Activated T-helper 9 cell treated with anti-CD3 and anti-CD28 coated beads, Interleukin-2, amount 50 U/mL, for 16 hours (primary cell): ENCODE measurements at places on chromosomes 16 and 17.
A peak's percentile ranks its signal among the peaks of the same experiment; 100 is the strongest.

DNA sequence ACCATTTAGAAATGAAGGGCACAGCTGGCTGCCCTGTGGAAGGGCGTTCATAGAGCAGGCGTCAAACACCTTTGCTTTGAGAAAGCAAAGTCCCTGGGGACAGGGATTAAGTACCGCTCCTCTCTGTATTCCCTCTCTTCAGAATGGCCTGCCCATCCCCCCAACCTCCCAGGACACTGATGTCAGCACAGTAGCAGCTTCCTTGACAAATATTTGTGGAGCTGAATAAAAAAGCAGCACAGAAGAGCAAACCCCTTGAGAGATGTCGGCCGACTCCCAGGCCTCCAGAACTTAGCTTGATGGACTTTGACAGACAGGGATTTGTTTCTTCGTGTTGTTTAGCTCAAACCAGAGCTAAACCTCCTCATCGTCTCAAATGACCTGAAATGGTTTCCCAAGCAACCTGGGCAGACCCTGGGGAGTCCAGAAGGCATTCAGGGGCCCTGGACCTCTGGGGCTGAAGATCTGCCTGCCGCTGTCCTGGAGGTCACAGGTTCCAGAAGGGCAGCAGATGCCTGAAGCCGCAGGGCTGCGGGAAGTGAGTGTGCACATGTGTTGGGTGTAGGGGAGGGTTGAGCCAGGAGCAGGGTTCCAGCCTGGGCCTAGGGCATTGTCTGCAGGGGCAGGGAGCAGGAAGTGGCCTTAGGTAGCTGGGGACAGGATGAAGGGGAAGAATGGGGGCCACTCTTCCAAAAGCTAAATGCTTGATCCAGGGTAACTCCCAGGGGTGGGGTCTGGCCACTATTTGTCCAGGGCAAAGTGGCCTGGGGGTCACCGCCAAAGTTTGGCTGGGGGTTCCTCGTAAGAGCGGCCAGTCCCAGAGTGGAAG, 42.3 kb upstream of the NKD1 start:
- DNase-seq, result no peak

DNA sequence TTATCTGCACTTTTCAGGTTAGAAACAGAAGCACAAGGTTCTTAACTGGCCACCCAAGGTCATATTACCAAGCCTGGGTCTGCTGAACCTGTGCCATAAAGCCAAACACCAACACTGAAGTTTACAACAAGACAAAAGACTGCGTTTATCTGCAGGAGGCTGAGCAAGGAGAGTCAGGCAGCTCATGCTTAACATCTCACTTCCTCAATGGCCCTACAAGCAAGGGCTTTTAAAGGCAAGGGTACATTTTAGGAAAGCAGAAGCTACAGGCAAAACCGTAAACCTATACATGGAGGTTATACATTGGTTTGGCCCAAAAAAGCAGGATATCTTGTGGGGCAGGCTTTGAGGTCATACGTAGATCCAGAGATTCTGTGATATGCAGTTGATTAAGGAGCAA, 91.2 kb downstream of the GNAO1 start:
- DNase-seq, result no peak

DNA sequence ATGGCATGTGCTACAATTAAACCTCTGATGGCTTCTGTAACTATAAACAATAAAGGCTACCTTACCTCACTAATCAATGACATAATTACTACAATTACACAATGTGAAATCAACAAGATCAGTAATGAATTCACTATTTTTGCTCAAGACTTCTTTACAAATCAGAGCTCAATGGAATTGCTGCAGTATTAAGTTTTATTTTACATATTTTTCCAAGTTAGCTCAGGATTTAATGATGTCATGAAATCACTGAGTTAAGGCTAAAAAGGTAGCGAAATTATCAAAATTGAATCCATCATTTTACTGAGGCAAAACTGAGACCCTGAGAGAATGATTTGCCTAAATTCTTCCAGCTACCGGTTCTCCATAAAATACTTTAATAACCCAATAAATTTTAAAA, 21.8 kb downstream of the ABCA5 start:
- no peak for DNase-seq

DNA sequence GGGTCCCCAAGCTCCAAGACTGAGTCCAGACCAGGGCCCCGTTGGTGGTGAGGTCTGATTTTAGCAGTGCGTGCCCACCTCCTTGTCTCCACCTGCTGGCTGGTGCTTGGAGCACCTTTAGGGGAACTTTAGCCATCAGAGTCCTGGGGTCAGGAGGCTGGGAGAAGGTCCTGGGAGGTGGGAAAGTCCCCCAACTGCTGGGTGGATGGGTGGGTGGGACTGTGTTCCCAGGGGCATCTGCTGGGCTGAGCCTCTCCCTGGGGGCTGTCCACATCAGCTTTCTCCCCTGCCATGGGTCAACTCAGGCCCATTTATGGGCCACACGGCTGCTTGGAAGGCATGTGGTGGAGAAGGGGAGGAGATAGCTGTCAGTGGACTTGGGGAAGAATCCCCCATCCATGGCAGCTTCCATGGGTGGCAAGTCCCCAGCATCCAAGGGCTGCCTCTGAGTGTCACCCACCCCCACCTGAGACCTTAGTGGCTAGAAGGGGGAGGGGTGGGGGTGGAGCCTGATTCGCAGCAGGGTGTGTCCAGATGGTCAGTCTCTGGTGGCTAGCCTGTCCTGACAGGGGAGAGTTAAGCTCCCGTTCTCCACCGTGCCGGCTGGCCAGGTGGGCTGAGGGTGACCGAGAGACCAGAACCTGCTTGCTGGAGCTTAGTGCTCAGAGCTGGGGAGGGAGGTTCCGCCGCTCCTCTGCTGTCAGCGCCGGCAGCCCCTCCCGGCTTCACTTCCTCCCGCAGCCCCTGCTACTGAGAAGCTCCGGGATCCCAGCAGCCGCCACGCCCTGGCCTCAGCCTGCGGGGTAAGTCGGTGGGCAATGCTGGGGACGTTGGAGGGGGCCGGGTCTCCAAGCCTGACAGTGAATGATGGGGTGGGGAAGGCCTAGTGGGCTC, at the start of gene TRPV2:
TSS of gene TRPV2 (plus strand) at position 541 of the 894 bp plus-strand sequence. CDS start 2,098 bp downstream, outside the sequence.
- no peak for DNase-seq

GRCh38 chr17:83036193-83036592, 43.2 kb upstream of the METRNL start:
- no peak for DNase-seq

DNA sequence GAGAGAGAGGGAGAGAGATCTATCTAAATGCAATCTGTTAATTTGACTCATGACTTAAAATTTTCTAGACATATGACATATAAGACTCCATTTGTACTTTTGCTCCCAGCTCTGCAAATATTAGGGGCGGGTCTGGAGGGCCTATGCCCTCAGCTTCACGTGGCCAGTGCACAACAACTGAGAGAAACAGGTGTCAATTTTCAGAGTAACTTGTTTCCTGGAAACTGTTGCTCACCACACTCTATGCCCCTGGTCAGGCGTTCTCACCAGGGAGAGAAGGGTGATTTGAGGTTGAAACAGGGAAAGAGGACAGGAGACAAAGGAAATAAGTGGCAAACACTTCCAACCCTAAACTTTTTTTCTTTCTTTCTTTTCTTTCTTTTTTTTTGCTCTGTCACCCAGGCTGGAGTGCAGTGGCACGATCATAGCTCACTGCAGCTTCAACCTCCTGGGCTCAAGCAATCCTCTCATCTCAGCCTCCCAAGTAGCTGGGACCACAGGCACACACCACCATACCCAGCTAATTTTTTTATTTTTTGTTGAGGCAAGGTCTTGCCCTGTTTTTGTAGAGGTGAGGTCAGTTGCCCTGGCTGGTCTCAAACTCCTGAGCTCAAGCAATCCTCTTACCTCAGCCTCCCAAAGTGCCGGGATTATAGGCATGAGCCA, 270.0 kb downstream of the SLC39A11 start:
- no peak for DNase-seq

DNA sequence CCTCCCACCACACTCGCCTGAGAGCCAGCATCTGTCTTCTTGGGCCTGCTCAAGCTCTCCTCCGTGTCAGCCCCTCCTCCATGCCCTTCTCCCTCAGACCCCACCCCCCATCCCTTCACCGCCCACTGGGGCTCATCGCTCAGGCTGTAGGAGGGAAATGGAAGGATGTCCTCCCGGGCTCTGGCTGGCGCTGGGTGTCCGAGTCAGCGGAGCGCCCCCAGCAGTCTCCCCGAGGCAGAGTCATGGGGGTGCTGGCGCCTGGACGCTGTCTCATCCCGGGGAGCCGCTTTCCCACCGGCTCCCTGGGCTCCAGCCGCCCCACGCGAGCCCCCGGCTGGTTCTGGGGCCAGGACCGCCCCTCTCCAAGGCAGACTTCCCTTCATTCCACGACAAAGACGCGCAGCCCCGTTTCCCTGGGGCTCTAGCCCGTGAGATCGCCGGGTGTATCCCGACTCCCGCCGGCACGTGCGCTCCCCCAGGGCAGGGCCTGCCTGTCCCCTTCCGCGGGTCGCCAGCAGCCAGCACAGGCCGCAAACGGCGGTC, 428 bp upstream of the ANTKMT start:
- DNase-seq, result no peak

DNA sequence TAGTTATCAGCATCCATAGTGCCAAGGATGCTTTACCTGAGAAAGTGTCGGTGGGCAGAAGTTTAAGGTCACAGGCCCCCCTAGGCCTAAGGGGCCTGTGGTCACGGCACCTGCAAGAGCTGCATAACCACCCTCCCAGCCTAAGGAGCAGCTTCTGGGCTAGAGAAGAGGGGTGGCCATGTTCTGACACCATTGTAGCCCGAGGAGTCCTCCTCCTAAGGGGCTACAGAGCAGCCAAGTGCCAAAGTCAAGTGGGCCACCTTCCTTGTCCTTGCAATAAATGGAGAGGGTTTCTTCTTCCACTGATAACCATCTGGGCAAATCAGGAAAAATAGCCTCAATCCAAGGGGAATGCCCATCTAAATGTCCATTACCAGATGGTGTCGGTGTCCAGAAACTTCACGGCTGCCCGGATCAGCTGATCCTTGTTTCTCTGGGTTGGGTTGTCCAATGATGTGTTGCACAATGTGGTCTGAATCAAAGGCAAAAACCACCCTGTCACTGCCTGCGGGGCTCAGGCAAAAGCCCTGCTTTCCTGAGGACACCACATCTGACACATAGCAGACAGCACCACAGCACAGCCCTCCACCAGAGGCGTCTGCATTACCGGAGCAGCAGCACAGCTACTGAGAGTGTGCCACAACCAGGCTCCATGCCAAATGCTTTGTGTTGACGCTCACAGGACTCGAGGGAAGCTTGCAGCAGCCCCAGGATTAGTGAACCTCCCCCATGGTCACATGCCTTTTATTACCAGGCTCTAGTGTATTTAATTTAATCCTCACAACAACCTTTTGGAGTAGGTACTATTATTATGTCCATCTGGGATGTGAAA, 12.8 kb downstream of the ATPAF2 start:
- DNase-seq, result no peak

- peak; percentile 64 for DNase-seq
These were observed at the start of gene COG1 for GRCh38 chr17:73192894-73193701. COG1 (plus strand) TSS chr17:73193055; CDS start chr17:73193070, 15 bp downstream.

- no peak for DNase-seq
These were observed 20.1 kb upstream of the CLEC19A start for GRCh38 chr16:19265380-19265930.

- peak; percentile 25 for DNase-seq
These were observed 2.4 kb upstream of the PERCC1 start for GRCh38 chr16:1428511-1428910.

- DNase-seq, result no peak
These were observed 491 bp downstream of the SLC25A19 start for GRCh38 chr17:75288770-75289114.

DNA sequence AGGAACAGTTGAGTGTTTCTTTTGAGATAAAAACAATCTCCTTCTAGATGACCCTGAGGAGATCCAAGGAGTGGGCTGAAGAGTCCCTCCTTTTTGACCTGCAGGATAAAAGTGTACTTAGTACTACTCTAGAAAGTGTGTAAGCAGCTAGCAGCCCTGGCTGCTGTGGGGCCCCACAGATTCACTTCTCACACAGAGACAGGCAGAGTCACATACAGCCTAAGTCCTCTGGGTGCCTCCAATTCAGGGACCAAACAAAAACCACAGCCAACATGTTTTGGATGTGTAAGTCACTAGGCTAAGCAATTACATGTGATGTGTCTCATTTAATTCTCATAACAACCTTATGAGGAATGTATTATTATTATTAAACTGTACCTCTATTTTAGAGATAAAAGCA, 97.1 kb downstream of the TMEM100 start:
- DNase-seq, result no peak

GRCh38 chr17:72539981-72540897, 419.4 kb downstream of the SOX9 start:
- DNase-seq, result peak; percentile 29

DNA sequence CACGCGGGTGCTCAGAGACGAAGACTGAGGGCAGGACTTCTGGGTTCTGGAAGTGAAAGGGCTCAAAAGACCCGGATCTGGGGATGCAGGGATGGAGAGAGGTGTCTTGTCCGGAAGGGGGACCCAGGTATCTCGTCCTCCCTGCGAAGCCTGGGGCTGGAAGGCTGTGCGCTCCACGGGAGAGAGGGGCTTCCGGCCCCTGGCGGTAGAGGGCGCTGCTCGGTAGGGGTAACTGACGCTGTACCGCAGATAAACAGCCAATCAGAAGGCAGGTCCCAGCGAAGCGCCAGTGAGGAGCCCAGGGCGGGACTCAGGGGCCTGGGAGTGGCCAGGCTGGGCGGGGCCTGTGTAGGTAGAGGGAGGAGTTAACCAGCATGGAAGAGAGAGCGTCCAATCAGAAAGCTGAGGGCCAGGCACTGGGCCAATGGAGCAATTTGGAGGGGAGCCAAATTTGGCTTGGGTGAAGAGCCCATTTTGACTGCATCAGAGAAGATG, 804 bp downstream of the TGFB1I1 start:
- DNase-seq, result no peak

- DNase-seq, result no peak
These were observed 388.5 kb upstream of the CA10 start for GRCh38 chr17:52546990-52547389.

GRCh38 chr16:9195287-9195686, 103.8 kb downstream of the HAPSTR1 start:
- DNase-seq, result no peak

GRCh38 chr17:77965352-77965751, 6.8 kb downstream of the TNRC6C start:
- DNase-seq, result no peak

DNA sequence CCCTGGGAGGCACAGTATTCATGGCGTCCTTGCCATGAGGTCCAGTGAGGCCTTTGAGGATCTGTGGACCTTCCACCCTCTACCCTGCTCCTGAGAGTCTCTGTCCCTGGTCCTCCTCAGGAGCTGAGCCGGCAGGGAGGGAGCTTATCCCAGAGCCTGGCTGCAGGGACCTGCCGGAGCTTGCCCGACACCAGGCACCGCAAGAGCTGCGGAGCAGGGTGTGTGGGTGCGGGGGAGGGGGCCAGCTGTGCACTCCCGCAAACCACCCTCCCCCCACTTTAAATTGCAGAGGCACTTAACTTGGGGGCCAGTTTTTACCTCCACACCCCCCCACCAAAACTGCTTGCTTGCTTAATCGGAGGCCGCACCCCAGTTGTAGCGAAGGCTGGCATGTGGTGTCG, 609 bp upstream of the ZNF750 start:
- DNase-seq, result no peak

- DNase-seq, result no peak
These were observed 36.3 kb downstream of the PLCG2 start for GRCh38 chr16:81815429-81815766.
